Stimulated activated CD8-positive, alpha-beta memory T cell treated with anti-CD3 and anti-CD28 coated beads, Interleukin-7, amount 100 ng/mL, for 1 hour (primary cell): ENCODE measurements at places on chromosomes 16 and 17.

- DNase-seq, result no peak
These were observed 72.8 kb upstream of the TOB1 start for GRCh38 chr17:50938821-50939541.

DNA sequence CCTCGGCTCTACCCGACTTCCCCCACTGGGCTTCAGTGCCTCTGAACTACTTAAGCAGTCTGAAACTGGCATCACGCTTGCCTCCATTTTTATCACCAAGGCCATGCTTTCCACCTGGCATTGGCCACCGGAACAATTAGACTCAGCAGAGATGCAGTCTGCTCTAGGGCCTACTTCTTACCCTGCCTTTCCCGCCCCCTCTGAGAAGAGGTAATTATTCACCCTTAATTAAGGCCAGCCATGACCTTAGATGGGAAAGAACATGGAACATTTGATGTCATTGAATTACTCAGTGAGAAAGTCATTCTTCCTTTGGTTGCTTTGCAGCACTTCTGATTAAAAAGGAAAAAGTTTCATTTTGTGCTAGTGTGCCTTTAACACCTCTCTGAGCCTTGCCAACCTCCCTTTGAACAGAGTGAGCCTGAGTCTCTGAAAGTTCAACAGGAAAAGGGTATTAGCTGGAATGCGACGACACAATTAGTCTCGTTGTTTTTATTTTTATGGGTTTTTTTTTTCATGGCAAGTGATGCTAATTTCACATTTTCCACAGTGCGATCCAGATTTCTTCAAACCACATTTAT is 60.9 kb upstream of the TNRC6A start:
- no peak for DNase-seq

DNA sequence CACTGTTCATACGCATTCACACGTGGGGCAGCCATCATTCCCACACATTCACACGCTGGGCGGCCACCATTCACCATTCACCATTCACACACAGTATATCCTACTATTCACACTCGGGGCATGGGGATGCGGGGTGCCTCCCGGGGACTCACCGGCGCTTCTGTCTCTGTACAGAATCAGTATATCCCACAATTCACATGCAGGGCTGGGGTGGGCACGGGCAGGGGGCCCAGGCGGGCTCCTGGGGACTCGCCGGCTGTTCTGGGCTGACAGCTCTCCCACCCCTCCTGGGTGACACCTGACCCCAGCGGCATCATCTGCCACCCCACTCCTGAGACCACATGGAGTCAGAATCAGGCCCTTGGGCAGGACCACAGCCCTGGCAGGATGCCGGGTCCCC is 9.6 kb downstream of the NME3 start:
- DNase-seq, result no peak

- DNase-seq, result no peak
These were observed 40.5 kb downstream of the C16orf82 start for GRCh38 chr16:27107185-27107592.

DNA sequence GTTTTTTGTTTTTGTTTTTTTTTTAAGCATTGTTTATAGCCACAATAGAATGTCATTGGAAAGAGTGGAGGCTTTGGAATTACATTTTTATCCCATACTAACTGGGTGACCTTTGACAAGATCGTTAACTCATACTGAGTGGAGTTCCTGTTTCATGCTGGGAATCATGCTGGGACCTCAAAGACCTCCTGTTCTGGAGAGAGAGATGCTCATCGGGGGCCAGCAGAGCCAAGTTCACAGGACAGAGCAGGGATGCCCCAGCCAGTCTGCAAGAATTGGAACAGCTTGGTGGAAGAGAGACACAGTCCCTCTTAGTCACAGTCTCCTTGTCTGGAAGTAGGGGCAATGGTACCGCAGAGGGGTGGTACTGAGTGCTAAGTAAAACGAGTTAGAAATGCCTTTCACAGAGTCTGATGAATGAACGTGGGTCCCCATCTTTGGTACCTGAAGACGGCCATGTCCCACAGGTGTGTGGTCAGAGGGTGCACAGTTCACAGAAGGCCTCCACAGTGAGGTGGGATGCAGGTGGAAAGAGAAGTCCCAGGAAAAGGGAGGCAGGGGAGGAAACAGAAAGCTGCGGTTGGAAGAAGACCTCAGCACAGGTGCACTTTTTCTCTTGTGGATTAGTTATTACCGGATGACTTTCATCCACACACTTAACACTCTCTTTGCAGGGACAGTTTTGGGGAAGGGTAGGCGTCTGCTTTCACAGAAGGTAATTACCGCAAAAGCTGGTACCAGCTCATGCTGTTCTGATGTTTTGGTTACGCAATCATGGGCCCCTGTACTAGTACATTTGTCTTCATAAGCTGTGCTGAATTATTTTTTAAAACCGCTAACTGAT is 147.8 kb downstream of the PRKCA start:
- no peak for DNase-seq
